Trophoblast cell (in vitro differentiated cells and primary cell): ENCODE measurements at places on chromosomes 1 and 21.
A peak's percentile ranks its signal among the peaks of the same experiment; 100 is the strongest.

- DNase-seq, result no peak
Measured at GRCh38 chr1:45401524-45401923, 61.3 kb upstream of the MUTYH start.

DNA sequence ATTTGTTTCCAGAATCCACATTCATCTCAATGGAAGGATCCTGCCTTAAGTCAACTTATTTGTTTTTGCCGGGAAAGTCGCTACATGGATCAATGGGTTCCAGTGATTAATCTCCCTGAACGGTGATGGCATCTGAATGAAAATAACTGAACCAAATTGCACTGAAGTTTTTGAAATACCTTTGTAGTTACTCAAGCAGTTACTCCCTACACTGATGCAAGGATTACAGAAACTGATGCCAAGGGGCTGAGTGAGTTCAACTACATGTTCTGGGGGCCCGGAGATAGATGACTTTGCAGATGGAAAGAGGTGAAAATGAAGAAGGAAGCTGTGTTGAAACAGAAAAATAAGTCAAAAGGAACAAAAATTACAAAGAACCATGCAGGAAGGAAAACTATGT lies 2.6 kb downstream of the GADD45A start:
- peak; percentile 65 for DNase-seq

GRCh38 chr1:54971317-54971791 lies 9.1 kb upstream of the TMEM61 start:
- DNase-seq, result no peak

DNA sequence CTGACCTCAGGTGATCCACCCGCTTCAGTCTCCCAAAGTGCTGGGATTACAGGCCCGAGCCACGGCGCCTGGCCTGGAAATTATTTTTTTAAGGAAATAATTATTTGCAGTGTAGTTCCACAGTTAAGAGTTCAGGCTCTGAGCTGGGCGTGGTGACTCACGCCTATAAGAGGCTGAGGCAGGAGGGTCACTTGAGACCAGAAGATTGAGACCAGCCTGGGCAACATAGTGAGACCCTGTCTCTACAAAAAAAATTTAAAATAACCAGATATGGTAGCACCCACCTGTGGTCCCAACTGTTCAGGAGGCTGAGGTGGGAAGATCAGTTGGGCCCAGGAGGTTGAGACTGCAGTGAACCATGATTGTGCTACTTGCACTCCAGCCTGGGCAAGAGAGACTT lies 13.9 kb downstream of the H3-3A start:
- DNase-seq, result no peak

DNA sequence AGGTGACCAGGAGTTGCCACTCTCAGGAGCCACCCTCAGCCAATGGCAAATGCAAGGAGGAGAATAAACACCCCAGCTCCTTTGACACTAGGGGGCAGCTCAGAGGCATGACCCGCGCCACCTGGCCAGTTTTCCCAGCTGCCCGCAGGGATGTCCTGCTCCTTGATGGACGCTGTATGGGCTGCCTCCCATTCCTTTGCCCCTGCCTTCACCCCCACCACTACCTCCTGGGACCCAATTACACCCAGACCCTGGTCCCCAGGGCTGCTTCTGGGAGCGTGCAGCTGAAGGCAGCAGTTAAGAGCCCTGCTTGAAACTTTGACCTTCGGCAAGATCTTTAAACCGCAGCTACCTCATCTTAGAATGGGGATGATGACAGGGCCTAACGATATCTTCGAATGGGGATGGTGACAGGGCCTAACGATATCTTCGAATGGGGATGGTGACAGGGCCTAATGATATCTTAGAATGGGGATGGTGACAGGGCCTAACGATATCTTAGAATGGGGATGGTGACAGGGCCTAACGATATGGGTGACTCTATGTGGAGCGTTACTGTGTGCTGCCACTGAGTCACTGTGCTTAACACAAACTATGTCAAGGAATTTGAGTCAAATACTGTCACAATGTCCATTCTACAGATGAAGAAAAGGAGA lies 163.0 kb upstream of the KAZN start:
- DNase-seq, result peak; percentile 60

- no peak for DNase-seq
Measured at GRCh38 chr1:2951856-2952255, 69.4 kb upstream of the ACTRT2 start.

DNA sequence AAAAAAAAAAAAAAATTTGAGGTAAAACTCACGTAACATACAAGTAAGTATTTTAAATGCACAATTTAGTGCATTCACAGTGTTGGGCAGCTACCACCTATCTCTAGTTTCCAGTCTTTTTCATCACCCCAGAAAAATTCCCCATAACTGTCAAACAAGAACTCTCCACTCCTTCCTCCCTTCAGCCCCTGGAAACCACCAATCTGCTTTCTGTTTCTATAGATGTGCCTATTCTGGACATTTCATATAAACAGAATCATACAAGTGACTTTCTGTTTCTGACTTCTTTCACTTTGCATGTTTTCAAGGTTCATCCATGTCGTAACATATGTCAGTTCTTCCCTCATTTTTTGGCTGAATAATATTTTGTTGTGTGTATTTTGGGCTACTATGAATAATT lies 24.9 kb upstream of the ETS2 start:
- no peak for DNase-seq

DNA sequence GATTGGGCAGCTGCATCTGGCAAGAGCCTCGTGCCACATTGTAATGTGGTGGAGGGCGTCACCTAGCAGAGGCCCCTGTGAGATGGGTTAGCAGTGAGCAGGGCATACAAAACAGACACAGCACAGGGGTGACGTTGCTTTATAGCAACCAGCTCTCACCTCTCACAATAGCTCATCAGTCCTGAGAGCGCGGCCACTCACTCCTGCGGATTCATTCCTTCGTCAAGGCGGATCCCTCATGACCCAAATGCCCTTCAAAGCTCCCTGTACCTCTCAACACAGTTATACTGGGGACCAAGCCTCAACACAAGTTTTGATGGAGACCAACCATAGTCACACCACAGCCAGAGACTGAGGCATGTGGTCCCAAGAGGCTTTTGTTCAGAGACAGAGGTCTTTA lies 22.9 kb downstream of the SLC37A1 start:
- DNase-seq, result no peak

DNA sequence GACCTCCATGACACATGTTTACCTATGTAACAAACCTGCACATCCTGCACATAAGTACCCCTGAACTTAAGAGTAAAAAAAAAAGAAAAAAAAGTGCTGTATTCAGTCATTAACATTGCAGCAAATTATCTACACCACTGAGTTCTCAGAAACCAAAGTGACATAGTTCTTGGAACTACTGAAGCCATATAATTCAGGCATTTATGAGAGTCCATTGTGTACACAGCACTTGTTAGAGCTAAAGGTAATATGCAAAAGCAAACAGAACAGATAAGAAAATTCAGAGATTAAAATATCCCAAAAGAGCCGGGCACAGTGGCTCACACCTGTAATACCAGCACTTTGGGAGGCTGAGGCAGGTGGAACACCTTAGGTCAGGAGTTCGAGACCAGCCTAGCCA lies 38.0 kb downstream of the F5 start:
- DNase-seq, result no peak

DNA sequence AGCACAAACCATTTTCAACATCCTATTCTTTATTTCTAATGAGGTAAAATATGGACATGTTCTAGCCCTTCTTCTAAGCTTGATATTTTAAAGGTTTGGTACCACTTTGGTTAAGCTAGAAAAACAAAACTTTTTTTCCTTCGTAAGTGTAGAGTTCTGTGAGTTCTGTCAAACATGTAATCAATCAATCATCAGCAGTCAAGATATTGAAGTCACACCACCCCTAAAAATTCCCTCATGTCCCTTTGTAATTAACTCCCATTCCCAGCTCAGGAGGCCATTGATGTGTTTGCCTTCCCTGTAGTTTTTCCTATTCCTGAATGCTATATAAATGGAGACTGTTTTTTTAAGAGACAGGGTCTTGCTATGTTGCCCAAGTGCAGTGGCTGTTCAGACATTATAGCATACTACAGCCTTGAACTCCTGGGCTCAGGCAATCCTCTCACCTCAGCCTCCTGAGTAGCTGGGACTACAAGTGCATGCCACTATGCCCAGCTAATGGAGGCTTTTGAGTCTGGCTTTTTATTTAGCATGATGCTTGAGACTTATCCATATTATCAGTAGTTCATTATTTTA lies 23.0 kb downstream of the IVNS1ABP start:
- no peak for DNase-seq

DNA sequence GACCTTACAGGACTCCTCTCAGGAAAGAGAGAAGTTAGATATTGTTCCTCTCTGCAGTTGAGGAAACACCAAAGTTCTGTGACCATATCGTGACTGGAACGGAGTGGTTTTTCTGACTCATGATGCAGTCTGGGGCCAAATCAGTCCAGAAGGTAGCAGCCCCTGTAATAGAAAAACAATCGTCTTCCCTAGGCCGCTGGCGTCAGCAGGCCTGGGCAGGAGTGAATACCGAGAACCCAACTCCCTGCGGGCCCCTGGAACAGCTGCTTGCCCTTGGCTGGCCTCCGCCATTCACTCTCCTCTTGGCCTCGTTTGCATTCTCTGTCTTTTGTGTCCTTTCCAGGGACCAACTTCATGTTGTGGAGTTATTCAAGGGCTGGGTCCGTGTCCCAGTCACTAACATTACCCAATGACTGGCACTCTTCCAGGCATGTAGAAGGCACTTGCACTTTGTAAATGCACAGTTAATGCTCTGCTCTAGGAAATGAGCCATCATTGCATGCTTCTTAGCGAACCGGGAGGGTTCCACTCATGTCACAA lies 10.9 kb upstream of the CD101 start:
- peak; percentile 42 for DNase-seq

- DNase-seq, result peak; percentile 67
Measured at GRCh38 chr1:247551721-247552120, 2.8 kb downstream of the GCSAML start.

GRCh38 chr1:31216016-31216415 lies 23.7 kb downstream of the NKAIN1 start:
- DNase-seq, result no peak

DNA sequence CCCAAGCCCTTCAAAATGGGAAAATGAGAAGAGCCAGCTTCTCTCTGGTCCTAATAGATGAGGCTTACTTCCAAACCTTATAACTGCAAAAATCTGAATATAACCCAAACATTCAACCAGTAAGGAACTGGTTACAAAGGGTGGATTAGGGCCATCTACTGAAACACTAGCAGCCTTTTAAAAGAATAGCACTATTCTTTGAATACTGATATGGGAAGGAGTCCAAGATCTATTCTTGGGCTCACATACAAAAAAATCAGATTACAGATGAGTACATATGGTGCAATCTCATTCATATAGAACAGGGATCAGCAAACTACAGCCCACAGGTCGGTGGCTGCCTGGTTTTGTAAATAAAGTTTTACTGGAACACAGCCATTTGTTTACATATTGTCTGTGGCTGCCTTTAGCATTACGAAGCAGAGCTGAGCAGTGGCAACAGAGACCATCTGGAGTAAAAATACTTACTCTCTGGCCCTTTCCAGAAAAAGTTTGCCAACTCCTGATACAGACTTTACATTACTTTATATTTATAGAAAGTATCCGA lies 167.7 kb downstream of the ZSCAN20 start:
- no peak for DNase-seq

DNA sequence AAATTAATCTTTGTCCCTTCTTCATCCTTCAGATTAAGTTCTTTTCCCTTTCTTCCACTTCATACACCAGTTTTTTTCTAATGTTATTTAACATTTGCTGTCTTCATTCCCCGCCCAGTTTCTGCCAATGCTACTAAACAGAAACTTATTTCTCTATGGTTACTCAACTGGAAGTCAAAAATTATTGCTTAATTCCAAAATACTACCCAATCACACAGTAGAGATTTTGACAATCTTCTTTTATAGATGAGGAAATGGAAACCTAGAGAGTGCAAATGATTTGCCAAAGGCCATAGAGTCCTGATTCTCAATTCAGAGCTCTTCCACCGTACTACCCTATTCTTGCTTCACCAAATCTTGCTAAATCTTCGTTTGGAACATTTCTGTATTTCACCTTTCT lies 58.1 kb upstream of the SH3GLB1 start:
- DNase-seq, result no peak

DNA sequence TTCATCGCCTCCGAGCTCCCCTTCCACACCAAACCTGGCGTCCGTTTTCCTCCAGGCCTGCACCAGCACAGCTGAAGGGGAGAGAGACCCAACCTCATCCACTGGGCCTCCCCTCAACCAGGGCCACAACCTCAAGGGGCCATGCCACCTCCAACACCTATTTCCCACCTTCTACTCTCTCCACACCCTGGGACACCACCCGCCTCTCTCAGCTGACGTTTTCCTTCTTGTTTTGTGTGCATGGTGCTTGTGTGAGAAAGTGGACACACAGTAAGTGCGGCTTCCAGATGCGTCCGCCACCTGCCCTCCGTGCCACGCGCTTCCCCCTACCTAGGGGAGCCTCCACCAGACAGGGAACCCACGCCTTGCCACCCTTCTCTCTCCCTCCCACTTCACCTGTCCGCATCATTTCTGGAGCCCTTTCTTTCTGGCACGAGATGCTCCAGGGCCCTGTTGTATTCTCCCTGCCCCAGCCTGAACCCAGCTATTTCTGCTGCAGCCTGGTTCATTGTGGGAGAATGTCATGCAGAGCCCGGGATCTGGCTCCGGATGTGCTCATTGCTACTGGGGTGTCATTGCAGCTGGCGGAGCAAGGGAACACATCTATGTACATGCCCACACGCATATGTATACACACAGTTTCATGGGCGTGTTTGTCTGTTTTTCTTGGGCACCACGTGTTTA lies 1.3 kb upstream of the GNB1 start:
- DNase-seq, result no peak

- DNase-seq, result no peak
Measured at GRCh38 chr1:205961405-205961804, 18.1 kb upstream of the SLC26A9 start.

- no peak for DNase-seq
Measured at GRCh38 chr21:27426196-27426595, 459.3 kb upstream of the ADAMTS5 start.

- DNase-seq, result no peak
Measured at GRCh38 chr1:56333461-56333860, 245.9 kb downstream of the PLPP3 start.

GRCh38 chr21:34844924-34845238 lies 176.1 kb downstream of the CLIC6 start:
- no peak for DNase-seq

DNA sequence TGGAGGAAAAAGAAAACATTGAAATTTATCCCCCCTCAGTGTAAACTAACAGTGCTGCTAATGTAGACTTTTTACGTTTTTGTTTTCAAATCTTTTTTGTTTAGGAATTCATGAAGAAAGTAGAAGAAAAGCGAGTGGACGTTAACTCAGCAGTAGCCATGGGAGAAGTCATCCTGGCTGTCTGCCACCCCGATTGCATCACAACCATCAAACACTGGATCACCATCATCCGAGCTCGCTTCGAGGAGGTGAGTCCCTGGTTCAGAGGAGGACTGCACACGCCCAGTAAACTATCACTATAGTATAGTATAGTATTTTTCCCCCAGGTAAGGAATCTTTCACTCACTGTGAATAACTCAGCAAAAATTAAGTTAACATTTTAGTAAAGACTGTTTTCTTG lies 37.8 kb upstream of the BMP8A start:
- no peak for DNase-seq

GRCh38 chr1:3925256-3925655 lies 25.2 kb upstream of the C1orf174 start:
- no peak for DNase-seq
